Activated naive CD8-positive, alpha-beta T cell treated with anti-CD3 and anti-CD28 coated beads for 36 hours (primary cell): ENCODE measurements at places on chromosomes 2 and 18. TPM values are rescaled to one million over a fixed set of nuclear protein-coding genes. Genes with fewer than 3 reads are reported as not detected.

GRCh38 chr18:61706276-61706915 lies 186.4 kb downstream of the RNF152 start:
- H3K27me3 ChIP-seq, result peaks cover 8% of the 10 kb centered on the region
- no peak overlapping the region for H3K4me3 ChIP-seq
- H3K4me1 ChIP-seq, result no peaks in the 10 kb centered on the region
- DNase-seq, result no peak
- H3K36me3 ChIP-seq, result no peaks in the 10 kb centered on the region

DNA sequence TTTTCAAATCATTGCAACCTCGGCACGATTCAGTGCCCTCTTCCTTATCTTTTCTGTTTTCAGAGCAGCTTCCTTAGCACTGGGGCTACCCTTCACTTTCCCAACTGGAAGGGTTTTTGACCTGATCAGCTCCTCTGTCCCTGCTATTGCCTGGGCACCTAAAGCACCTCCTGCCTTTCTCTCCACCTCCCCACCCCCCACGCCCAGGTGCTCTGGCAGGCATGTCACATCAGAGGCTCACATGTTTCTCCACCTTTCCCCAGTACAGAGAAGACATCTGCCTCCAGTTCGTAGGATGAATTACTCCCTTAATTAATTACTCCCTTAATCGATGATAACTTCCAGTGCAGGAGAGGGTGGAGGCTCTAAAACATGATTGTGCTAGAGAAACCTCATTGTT lies 88.7 kb upstream of the LCLAT1 start:
- H3K4me1 ChIP-seq, result peaks cover 38% of the 10 kb centered on the region
- H3K36me3 ChIP-seq, result peaks cover 2% of the 10 kb centered on the region
- no peak overlapping the region for H3K27ac ChIP-seq
- DNase-seq, result no peak

Gene TNFAIP6
- total RNA-seq, result not detected

- no peak overlapping the region for H3K27ac ChIP-seq
- H3K27me3 ChIP-seq, result no peaks in the 10 kb centered on the region
- H3K36me3 ChIP-seq, result peaks cover 14% of the 10 kb centered on the region
- peaks cover 11% of the 10 kb centered on the region for H3K4me1 ChIP-seq
Measured at GRCh38 chr2:53740170-53740569, 27.4 kb upstream of the CHAC2 start.

DNA sequence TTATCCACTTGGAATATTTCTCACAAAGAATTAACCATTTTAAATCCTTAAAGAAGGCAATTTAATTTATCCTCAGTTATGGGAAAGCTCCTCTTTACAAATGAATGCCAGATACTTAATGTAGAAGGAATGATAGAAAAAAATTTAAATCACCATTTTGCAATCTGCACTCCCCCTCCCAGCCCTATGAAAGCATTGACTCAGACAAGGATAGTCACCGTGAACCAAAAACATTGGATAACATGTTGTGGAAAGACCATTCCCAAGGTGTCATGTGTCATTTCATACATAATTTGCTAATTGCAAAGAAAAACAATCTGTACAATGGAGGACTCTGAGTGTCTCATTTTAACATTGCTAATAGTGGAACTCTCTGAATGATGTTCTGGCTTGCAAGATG lies 421.0 kb downstream of the TXNL1 start:
- no peaks in the 10 kb centered on the region for H3K27me3 ChIP-seq
- no peak for DNase-seq
- no peaks in the 10 kb centered on the region for H3K36me3 ChIP-seq

Gene UGT1A4
- not detected for total RNA-seq

DNA sequence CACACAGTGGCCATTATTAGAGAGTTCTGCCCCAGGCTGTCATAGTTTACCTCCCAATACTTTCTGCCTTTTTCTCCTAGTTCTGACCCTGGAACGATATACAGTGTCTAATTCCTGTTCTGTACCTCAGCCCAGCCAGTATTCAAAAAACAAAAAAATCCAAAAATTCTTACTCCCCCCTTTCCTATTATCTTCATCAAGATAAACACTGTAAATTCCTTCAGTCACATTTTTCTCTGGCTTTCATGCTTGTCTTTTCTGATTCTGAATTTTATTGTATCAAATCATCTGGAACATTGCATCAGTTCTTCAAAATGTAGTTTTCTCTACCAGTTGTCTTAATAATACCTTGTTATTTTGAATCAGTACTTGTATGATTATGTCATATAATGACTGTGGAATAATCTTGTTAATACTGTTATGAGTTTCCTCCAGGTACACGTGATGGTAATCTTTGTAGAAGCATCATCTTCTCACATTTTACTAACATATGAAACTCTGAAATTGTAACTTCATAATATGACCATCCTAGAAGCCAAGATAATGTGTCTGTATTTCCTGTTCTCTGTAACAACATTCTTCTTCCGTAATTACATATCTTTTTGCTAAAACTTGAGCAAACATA lies 79.0 kb upstream of the NOSTRIN start:
- H3K27me3 ChIP-seq, result no peaks in the 10 kb centered on the region
- DNase-seq, result no peak
- no peak overlapping the region for H3K4me3 ChIP-seq
- no peak overlapping the region for H3K27ac ChIP-seq
- H3K4me1 ChIP-seq, result peaks cover 5% of the 10 kb centered on the region

- H3K27ac ChIP-seq, result no peak overlapping the region
- peaks cover 2% of the 10 kb centered on the region for H3K27me3 ChIP-seq
- no peak overlapping the region for H3K4me3 ChIP-seq
- no peak for DNase-seq
- H3K36me3 ChIP-seq, result no peaks in the 10 kb centered on the region
Measured at GRCh38 chr2:133452583-133452982, 115.7 kb downstream of the NCKAP5 start.
